ENCODE measurements at places on chromosomes 5 and 9.

GRCh38 chr9:10946676-10947410, 334.0 kb upstream of the PTPRD start:
- no peak for DNase-seq

- DNase-seq = no peak
Observed at GRCh38 chr9:15307523-15307841, 466 bp upstream of the TTC39B start.

- DNase-seq = no peak
Observed at GRCh38 chr9:38007016-38007415, 62.0 kb downstream of the SHB start.

- no peak for DNase-seq
Observed at GRCh38 chr5:41858890-41859289, 11.3 kb downstream of the OXCT1 start.

Data from stimulated activated CD4-positive, alpha-beta T cell treated with anti-CD3 and anti-CD28 coated beads, Interleukin-12 subunit alpha, Interleukin-12 subunit beta, amount 100 ng/mL, for 48 hours (primary cell).